ENCODE measurements at places on chromosomes 5 and 9.
A peak's percentile ranks its signal among the peaks of the same experiment; 100 is the strongest.

DNA sequence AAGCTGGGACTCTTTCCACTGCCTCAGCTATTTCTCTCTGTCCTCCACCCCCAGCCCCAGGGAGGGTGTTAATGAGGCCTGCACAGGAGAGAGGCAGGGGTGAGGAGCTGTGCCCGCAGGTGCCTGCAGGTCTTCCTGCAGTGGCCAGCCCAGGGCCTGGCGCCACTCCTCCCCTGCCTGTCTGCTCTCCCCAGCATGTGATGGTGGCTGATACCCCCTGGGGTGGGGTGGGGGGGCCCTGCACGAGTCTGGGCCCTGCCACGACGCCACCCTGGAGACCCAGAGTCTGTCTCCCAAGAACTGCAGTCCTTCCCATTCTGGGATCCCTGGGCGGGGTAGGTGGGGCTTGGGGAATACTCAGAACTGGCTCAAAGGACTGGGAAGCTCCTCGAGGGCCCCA is 166.4 kb upstream of the SMIM23 start:
- no peak for DNase-seq

- no peak for DNase-seq
Measured at GRCh38 chr5:143168921-143169810, 234.3 kb downstream of the NR3C1 start.

GRCh38 chr5:58394339-58394738 is 65.5 kb downstream of the PLK2 start:
- DNase-seq = no peak

DNA sequence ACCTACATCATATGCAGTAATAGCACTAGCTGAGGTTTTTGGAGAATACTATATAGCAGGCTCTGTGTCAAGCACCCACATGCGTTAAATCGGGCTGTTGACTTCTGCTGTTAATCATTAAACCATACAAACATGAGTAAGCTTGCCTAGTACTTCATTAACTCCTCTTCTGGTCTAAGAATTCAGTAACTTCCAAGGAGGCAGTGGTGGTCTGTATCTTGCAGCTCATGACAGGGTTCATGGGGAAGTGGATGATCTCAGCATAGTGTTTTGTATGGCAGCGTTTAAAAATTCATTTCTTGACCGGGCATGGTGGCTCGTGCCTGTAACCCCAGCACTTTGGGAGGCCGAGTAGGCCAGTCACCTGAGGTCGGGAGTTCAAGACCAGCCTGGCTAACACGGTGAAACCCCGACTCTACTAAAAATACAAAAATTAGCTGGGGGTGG is at the start of gene HAVCR1:
TSS of gene HAVCR1 (minus strand) at position 24 of the 447 bp plus-strand sequence. CDS start 1,173 bp downstream, outside the sequence.
- no peak for DNase-seq

DNA sequence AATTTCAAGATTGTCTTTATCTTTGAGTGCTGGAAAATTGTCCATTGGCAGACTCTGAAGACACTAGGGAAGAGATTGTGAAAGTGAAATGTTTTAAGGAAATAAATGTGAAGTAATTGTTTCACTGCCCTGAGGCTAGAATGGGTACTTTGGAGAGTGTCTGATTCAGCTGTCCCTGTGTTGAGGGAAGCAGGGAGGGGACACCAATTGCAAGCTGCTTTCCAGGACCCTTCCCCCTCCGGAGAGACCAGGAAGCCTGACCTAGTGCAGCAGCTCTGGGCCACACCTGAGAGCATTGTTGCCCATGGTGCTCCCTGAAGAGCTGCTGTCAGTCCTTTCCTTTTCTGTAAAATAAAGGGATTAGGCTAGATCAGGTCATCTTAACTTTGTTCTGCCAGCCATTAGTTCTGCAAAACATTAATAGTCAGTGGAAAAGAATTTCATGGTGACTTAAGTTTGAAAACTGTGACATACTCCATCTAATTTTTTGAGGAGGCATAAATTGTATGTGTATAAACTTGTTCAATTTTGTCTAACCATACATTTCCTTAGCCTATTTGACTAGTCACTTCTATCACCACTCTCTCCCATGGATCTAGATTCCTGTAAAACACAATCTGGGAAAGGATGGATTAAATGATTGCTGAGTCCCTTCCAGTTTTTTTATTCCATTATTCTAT is 18.8 kb downstream of the MAP1B start:
- no peak for DNase-seq

GRCh38 chr9:28212979-28213378 is 639.7 kb upstream of the C9orf72 start:
- no peak for DNase-seq

DNA sequence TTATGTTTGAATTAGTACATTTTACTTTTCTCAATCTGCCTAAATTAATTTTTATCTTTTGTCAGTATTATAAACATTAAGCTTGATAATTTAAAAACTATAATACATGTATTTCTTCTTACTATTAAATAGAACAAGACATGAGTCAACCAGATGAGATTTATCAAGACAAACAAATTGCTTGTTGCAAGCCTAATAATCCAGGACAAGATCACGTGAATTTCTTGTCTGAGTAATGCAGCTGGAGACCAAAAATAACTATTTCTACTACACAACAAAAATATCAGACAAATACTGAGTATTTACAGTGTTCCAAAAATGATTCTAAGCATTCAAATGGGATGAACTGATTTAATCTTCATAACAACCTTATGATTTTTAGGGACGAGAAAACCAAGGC is 339.1 kb upstream of the PRR16 start:
- DNase-seq = no peak

DNA sequence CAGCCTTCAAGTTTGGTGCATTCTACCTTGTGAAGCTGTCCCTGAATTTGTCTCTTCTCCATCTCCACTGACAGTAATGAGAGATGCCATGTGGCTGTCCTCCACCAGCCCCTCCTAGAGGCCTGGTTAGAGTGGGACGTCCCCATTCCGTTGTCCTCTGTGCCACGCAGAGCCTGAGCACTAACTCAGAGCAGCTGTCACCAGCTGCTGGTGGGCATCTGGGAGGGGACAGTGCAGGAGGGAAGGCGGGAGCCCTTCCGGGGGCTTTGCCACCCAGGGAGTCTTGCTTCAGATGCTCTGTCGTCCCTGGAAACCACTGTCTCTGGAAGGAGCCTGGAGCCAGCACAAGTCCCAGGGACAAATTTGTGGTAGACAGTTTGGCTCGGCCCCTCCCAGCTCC is 78.6 kb downstream of the PDZD2 start:
- DNase-seq = no peak

GRCh38 chr5:16841416-16841815 is 94.7 kb downstream of the MYO10 start:
- DNase-seq = no peak

- DNase-seq = no peak
Measured at GRCh38 chr5:137604348-137605095, 105.4 kb upstream of the SPOCK1 start.

DNA sequence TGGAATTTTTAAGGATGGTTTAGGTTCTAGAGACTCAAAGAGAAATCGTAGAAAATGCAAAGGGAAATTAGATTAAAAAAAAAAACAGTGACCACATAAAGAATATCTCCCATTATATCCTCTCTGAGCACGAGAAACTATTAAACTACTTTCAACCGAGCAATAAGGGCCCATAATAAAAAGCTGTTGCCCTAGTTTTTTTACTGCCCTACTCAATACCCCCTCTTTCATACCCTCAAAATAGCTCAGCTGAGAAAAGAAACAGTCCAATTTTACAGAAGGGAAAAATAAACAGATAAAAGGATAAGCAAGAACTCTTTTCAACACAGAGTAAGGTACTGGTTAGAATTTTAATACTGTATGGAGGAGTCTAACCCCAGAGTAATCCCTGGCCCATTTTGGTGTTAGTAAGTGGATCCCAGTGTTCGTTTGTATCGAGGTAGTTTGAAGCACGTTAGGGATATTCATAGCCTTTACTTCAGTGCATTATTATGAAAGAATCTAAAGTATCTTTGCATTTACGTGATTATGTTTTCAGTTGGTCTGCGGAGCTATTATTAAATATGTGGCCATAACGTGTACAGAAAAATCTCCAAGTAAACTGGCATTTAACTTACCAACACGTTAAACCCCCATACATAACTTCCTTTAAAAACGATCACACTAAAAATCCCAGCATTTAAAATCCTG is 980 bp upstream of the RHOBTB3 start:
- no peak for DNase-seq

- no peak for DNase-seq
Measured at GRCh38 chr5:55865831-55866230, 14.7 kb downstream of the IL31RA start.

GRCh38 chr5:156934450-156935211 is 28.4 kb downstream of the TIMD4 start:
- DNase-seq = peak; percentile 16

DNA sequence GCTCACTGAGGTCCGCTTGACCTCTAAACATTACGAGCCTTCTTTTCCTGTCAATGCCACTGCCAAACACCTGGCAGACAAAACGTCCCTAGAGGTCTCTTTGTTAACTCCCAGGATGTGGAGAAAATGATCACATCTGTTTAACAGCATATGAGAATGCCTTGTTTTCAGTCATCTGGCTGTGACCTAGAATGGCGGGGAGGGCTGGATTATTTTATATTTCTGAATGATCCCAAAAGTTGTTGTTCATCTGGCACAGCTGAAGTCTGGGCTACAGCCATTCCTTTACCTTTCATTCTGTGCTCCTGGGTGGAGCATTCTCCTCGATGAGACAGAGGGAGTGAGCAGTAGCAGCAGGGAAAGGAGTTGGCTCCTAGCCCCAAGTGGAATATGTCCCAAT is 138.2 kb downstream of the PRDM6 start:
- DNase-seq = no peak

DNA sequence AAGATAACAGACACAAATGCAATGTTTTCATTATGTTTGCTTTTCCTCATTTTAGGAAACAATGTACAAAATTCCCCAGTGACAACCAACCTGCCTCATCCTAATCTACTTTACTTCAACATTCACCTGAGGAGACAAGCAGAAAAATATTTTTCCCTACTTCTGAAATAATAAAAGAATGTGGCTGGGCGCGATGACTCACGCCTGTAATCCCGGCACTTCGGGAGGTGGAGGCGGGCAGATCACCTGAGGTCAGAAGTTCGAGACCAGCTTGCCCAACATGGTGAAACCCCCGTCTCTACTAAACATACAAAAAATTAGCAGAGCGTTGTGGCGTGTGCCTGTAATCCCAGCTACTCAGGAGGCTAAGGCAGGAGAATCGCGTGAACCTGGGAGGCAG is 36.9 kb downstream of the MYO10 start:
- no peak for DNase-seq

- no peak for DNase-seq
Measured at GRCh38 chr9:122827761-122828093, 661 bp downstream of the PDCL start.

GRCh38 chr5:5203451-5203850 is 63.3 kb downstream of the ADAMTS16 start:
- DNase-seq = no peak

GRCh38 chr9:8766096-8766495 is 966.5 kb upstream of the DMAC1 start:
- DNase-seq = no peak

DNA sequence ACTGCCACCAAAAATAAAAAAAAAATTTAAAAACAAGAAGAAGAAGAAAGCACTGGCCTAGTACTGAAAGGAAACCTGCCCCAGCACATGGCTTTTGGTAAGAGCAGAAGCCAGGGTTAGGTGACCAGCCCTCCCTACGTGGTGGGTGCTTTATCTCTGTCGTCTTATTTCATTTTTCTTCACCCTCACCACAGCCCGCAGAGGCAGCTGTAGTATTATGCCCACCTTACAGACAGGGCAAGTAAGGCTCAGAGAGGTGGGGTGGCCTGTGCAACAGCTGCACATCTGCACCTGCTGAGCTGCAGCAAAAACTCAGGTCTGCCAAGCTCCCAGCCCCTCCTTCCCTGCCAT is 140.8 kb upstream of the LMX1B start:
- DNase-seq = no peak

GRCh38 chr9:98251551-98251950 is 3.9 kb downstream of the TBC1D2 start:
- DNase-seq = no peak

DNA sequence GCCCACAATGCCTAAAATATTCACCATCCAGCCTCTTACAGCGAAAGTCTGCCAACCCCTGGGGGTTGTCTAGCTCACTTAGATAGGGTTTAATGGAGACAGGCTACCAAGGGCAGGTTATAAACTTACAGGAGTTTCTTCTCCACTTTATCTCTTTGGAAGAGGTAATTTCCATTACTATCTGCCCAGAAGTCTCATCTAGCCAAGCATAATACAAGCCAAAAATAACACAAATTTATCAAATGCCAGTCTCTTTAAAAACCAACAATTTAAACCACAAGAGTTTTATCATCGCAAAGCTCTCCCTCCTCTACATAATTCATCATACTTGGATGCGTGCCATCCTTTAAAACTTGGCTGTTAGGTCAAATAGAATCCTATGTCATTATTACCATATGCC is 6.2 kb downstream of the RBM22 start:
- DNase-seq = no peak

DNA sequence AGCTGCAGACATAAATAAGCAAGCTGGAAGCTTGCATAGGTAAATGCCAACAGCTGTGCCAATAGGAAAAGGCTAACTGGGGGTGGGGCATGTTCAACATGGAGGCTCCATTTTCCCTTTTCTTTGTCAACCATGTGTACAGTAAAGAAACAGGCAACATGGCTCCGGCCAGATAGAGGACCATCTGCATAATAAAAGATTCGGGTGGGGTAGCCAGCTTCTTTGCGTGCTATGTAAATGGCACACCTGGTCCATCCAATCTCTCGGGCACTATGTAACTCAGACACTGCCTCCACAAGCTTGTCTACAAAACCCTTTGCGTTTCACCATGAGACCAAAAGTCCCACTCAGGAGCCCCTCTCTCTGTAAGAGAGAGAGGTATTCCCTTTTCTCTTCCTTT is 41.7 kb upstream of the DENND4C start:
- no peak for DNase-seq

- DNase-seq = no peak
Measured at GRCh38 chr5:177018341-177018740, 4.2 kb upstream of the ZNF346 start.

DNA sequence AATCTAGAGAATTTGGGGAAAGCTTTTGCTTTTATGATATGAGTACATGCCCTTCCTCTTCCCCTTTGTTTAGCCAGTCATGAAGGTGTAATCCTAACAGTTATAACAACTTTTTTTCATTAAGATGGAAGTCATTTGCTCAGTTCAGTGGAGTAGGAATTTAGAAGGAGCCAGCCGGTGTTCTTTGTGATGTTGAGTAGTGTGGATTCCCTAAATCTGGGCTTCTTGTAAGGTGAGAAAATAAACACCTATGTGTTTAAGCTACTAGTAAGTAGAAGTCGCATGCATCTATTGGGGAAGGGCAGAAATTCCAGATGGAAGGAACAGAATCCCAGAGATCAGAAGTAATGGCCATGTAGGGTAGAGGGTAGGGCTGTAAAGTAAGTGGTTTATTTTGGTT is 13.6 kb upstream of the CNTLN start:
- DNase-seq = no peak

Data from stimulated activated CD8-positive, alpha-beta memory T cell treated with anti-CD3 and anti-CD28 coated beads, Interleukin-2, amount 100 ng/mL, for 1 hour (primary cell).